ENCODE measurements at places on chromosomes 2 and 18.

GRCh38 chr2:237137626-237138323, 52.1 kb downstream of the COPS8 start:
- DNase-seq: no peak

DNA sequence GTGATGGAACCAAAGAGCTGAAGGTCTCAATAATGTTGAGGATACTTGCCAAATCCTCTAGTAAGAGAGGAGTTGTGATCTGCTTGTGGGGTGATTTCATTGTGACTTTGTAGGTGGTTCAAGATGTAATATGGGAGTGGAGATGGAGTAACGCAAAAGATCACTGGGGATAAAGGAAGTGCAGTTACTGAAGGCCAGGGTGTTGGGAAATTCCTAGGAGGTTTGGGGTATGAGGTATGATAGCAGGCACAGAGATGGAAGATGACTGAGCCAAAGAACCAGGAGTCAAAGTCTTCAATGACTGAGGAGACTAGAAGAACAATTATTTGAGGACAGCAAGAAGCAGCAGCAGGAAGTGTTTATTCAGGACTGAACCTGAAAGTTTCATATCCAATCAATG, 222.6 kb downstream of the NCKAP5 start:
- no peak for DNase-seq

- DNase-seq: no peak
These were observed 31.2 kb downstream of the ZDBF2 start for GRCh38 chr2:206305523-206306245.

DNA sequence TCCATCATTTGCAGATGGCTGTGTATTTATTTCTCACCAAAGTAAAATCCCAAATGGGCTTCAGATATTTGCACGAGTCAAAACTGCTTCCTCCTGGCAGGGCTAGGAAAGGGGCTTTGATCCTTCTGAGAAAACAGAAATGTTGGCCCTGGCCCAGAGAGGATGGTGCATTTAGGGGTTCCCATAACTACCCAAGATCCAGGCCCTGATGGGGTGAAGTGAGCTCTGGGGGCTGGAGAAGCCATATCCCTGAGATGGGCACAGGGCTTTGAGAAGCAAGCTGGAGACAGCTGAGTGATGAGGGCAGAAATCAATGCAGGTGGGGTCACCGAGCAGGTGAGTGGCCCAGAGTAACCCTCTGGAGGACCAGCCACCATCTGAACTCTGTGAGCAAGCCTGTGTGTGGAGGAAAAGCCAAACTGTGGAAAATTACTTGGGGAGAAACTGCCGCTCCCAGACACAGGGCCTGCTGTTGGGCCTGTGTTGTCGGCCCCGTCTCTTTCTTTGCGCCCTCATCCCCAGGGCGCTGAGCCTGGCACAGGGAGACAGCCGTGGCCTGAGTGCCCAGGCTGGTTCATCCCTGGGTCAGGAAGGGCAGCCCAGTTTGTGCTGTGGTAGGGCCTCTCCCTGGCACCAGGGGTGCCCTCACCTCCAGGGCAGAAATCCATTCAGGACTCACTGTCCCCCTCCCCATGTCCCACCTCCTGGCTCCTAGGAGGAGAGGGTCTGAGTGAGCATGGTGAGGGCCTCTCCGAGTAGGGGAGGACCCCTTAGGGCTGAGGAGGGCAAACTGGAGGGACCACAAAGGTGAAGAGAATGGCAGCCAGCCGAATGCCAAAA, 167.8 kb upstream of the HAAO start:
- DNase-seq: no peak

- no peak for DNase-seq
These were observed 512 bp downstream of the FAP start for GRCh38 chr2:162242586-162243280.

GRCh38 chr2:176758426-176758825, 454.2 kb upstream of the HNRNPA3 start:
- no peak for DNase-seq

- no peak for DNase-seq
These were observed 151.1 kb downstream of the GALNT1 start for GRCh38 chr18:35732636-35733035.
